ENCODE measurements at places on chromosomes 1 and 21.
A peak's percentile ranks its signal among the peaks of the same experiment; 100 is the strongest.

GRCh38 chr1:27618341-27619082, 14.6 kb upstream of the AHDC1 start:
- no peak for DNase-seq

DNA sequence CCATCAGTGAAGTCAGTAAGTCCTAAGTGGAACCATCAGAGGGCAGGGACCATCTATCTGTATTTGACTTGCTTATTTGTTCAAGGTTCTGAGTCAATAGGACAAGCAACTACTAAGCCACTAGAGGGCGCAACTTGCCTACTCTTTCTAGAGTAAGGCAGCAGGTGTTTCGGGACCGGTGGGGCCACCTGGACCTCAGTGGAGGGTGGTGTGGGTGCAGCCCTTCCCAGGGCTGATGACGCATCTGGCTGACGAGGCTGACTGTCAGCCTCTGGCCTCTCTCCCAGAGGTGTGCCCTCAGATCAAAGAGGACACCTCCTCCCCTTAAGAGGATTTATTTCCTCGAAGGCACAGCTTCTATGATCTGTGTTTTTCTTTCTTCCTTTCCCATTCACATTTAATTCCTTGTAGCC, 6.6 kb downstream of the CBR3 start:
- peak; percentile 76 for DNase-seq

DNA sequence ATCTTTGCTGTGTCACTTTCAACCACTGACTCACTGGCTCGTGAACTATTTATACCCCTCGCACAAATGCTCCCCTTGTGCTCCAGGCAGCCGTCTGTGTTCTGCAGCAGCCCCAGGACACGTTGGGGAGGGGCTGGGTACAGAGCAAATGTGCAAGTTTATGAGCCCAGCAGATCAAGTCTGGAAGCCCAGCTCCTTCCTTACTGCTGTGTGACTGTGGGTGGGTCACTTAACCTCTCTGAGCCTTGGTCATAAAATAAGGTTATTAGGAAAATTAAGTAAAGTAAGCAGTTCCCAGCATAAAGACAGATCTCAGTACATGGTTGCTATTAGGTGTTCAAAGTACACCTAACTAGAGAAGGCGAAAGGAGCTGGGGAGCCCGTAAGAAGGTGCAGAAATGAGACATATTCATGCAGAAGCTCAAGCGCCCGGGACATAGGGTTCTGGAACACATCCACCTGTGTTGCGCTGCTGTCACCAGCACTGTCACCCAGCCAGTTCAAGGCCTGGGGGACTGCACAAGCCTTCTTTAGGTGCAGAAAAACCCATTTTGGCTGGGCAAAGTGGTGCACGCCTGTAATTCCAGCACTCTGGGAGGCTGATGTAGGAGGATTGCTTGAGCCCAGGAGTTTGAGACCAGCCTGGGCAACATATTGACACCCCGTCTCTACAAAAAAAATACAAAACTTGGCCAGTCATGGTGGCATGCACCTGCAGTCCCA, 13.8 kb downstream of the EFHD2 start:
- DNase-seq: no peak

GRCh38 chr1:3651930-3652547, at the start of gene TP73:
TSS of gene TP73 (plus strand) at chr1:3652516. CDS start at chr1:3682366, 29,850 bp downstream.
- DNase-seq: no peak

DNA sequence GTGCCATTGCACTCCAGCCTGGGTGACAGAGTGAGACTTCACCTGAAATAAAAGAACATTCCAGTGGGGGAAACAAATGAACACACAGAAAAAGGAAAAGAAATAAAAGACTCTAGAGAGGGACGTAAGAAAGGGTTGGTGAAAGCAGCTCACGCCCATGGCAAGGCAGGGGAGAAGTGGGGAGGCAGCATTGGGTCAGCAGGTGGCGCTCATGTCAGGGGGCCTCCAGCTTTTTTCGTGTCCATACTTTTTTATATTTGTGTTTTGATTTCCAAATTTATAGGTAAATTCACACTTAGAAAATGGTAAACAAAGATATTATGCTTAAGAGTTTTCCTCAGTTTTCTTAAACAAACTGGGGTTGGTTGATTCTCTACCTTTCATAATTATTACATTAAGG, 45.5 kb downstream of the VPS13D start:
- DNase-seq: peak; percentile 55

- DNase-seq: no peak
Measured at GRCh38 chr1:227709451-227709850, 25.7 kb downstream of the JMJD4 start.

DNA sequence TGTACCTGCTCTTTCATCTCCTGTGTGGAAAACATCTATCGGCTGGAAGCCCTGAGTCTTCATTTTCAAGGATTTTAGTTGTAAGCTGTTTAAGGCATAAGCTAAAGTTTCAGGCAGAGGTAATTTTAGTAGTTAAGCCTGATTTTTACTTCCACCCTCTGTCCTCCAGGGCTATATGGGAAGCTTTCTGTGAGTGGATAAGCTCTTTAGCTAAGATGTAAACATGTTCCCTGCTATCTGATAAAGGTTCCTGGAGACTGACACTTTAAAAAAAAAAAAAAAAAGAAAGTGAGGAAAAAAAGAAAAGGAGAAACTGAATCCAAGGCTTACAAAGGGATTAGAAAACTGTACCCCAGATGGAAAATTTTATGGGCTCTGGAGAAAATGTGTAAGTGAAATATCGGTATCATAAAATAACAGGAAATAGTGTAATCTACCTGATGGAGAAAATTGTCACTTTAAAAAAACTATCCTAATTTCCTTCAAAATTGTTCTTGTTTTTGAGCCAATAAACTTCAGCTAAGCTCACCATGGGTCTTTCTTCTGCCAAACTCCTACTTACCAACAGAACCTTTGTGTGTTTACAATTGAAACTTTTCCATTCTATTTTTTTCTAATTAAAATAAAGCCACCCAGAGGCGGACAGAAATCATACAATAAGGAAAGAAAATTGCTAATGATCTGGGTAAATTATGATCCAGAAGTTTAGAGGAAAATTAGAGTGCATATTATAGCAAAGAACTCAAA, 180.5 kb downstream of the TGFB2 start:
- DNase-seq: no peak

- DNase-seq: no peak
Measured at GRCh38 chr1:205576011-205576410, 55.8 kb downstream of the ELK4 start.

DNA sequence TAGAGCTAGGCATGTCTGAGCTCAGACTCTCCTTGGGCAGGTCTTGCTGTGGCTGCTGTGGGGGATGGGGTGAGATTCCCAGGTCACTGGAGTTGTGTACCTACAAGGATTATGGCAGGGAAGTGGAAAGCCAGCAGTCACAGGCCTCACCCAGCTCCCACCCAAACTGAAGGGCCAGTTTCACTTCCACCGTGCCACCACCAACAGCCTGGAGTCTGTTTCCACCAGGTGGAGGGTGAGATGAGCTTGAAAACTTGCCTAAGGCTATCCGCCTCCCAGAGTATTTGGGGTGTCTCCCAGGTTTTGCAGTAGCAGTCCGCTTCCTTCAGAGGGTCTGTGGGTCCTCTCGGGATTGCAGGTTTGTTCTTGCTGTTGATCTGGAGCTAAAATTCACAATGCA, 327.7 kb downstream of the PTPRC start:
- no peak for DNase-seq

DNA sequence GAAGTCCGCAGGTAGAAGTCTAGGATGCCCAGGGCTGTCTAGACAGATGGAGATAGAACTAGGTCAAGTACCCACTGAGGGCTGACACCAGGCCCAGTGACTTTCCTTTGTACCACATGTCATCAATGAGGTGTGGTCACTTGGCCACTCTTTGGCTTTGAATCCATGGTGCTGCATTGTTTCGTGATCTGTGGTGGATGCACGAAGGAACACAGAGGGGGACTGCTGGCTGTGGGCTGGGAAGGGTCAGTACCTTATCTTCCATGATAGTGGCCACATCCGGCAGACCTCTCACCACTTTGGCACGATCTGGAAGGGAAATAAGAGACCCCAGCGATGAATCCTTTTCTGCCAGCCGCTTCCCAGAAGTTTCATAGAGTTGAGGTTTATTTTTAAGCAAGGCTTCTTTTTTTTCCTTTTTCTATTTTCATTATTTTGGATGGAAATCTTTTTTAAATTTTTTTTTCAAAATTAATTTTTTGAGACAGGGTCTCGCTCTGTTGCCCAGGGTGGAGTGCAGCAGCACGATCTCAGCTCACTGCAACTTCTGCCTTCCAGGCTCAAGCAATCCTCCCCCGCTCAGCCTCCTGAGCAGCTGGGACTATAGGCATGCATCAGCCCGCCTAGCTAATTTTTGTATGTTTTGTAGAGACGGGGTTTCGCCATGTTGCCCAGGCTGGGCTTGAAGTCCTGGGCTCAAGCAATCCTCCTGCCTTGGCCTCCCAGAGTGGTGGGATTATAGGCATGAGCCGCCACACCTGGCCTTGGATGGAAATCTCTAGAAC, 53.1 kb downstream of the MYOM3 start:
- no peak for DNase-seq

- DNase-seq: no peak
Measured at GRCh38 chr1:24100945-24101737, 10.8 kb downstream of the MYOM3 start.

- no peak for DNase-seq
Measured at GRCh38 chr1:229409616-229410369, 24.1 kb downstream of the ACTA1 start.

- DNase-seq: no peak
Measured at GRCh38 chr1:97271916-97272788, 550.6 kb downstream of the PTBP2 start.

DNA sequence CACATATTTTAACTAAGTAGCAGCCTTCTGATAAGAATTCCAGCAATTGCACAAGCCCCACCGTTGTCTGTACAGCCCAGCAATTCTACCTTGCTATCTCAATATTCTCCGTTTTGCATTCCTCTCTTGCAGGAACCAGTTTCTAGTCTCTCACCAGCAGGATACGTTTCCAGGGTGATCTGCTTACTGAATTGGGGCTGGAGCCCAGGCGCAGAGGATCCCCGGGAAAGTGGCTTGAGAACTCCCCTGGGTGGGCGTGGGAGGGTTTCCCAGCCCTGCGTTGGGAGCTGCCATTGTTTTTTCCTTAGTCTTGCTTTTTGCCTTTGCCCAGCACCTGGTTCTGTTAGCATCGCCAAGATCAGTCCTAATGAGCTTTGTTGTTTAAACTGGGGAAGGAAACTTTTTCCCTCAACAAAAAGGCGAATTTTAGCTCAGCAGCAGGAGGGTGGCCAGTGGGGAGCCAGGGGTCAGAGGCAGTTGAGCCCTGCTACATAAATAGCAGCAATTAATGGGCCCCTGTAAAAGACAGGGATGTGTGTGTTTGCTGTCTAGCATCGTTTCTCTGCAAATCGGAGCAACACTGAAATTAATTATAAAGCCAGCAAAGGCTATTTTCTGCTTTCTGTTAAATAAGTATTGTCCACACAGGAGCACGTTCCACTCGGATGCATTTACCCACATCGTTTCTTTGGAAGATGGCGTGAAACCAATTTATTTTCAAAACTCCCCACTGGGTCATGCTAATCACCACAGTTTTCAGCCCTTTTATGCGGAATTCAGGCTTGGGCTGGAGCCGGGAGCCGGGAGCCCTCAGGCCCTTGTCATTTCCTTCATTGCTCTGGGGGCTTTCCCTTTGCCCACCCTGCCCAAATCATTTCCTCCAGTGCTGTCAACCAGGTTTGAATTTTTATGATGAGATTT, 36.6 kb downstream of the HUNK start:
- no peak for DNase-seq

- no peak for DNase-seq
Measured at GRCh38 chr1:68142036-68142435, 90.3 kb downstream of the WLS start.

- DNase-seq: no peak
Measured at GRCh38 chr1:212805767-212806166, 14.1 kb downstream of the TATDN3 start.

- DNase-seq: no peak
Measured at GRCh38 chr1:88661188-88661587, 22.9 kb upstream of the PKN2 start.

- peak; percentile 24 for DNase-seq
Measured at GRCh38 chr1:206631085-206631509, 4.2 kb upstream of the DYRK3 start.

DNA sequence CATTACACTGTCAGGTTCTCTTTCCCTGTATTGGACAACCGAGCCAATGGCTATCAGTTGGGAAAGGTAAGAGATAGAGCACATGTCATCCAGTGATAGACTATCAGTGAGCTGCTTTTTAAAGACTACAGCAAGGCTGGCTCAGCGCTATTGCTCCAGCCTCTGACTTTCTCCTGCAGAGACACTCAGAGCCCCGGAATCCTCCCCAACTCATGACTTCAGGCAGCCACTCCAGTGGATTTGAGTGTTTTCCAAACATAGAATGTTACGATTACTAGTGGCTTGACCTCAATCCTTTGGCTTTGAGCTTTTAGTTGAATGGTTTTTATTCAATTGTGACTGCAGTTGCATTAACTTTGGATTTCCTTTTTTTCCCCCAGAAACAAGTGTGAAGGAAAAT, 331.9 kb downstream of the DISC1 start:
- no peak for DNase-seq

- peak; percentile 30 for DNase-seq
Measured at GRCh38 chr1:236156512-236157208, 14.3 kb downstream of the GPR137B start.

DNA sequence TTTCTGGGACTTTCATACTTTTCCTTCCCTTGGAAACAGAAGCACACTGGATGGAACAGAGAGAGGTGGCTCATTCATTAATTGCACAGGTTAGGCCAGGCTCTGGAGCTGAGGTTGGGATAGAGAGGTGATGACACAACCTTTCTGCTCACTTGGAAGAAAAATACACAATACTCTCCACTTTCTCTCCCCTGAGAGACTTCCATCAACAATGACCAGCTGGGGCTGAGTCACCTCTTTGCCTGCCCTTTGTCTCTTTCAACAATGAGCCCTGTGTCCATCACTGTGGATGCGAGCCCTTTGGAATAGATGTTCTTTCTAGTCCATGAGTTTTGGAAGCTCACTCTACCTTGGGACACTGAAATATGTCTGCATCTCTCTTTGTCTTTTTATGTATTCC, 43.1 kb downstream of the ATP2B4 start:
- DNase-seq: no peak

GRCh38 chr21:34971656-34972055, 77.4 kb downstream of the RUNX1 start:
- DNase-seq: no peak

GRCh38 chr1:199101635-199102034, 462.8 kb downstream of the PTPRC start:
- DNase-seq: no peak

GRCh38 chr1:2494323-2494693, 18.2 kb downstream of the PLCH2 start:
- DNase-seq: no peak

- DNase-seq: no peak
Measured at GRCh38 chr1:31447210-31447609, 34.2 kb downstream of the SERINC2 start.

GRCh38 chr21:31371715-31372470, 27.8 kb upstream of the TIAM1 start:
- DNase-seq: no peak

All from stimulated activated CD4-positive, alpha-beta T cell treated with anti-CD3 and anti-CD28 coated beads, Interleukin-2, amount 100 ng/mL, for 24 hours (primary cell).